Chondrocyte (in vitro differentiated cells): ENCODE measurements at places on chromosomes 13 and 19. TPM values are rescaled to one million over a fixed set of nuclear protein-coding genes. Genes with fewer than 3 reads are reported as not detected.
A peak's percentile ranks its signal among the peaks of the same experiment; 100 is the strongest.

DNA sequence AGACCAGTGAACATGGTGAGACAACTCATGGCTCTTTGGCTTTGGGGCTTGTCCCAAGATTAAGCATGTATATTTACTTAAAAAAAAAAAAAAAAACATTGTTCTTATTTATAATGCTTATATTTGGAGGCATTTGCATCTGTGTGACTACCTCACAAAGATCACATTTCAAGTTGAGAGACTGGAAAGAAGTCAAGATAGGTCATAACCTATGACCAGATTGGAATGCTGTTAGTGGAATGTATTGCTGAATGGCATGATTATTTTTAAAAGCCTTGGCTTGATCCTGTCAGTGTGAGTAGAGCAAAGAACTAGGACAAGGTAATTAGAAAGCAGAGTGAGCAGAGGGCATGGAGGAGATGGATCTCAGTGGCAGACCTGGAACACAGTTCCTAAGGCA, 214.6 kb downstream of the OXGR1 start:
- DNase-seq = no peak

DNA sequence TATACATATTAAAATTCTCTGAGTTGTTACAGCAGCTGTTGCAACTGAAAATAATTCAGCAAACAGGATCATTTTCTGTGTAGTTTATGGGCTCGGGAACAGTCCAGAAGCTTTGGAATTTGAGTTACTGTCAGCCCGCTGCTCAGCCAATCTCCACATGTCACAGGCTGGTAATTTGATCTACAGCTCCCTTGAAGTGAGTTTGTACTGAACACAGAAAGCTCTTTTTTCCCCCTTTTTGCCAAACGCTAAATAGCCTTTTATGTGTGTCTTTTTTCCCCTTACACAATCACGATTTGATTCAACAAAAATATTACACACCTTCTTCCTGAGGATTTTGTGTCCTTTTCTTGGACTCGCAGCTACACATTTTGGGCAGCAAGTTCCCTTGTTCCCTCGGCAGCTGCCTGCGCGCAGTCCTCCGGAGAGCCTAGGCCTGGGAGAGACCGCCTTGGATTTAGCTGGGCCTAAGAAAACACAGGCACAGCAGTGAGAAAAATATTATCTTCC, 371.4 kb downstream of the KCNRG start:
- DNase-seq = no peak

DNA sequence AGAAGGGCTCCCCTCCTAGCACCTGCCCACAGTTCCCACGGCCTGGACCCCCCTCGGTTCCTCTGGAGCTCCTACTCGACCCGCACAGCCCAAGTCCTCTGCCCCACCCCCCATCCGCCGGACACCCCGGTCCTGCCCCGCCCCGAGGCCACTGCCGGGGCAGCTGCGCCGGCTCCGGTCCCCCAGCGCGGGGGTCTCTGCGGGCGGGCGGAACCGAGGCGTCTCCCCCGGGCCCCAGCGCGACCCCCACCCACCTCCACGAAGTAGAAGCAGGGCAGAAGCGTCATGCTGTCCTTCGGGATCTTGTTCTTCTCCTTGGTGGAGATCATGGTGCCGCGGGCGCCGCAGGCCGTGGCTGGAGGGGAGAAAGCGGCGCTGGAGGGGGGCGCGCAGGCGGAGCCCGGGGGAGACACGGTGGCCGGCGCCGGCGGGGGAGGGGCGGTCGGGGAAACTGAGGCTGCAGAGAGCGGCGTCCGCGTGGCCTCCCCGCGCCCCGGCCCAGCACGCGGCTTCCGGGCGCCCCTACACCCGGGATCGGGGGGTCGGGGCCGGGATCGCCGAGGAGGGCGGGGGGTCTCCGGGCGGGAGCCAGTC, 427 bp downstream of the PLPPR3 start:
- DNase-seq = peak; percentile 88

DNA sequence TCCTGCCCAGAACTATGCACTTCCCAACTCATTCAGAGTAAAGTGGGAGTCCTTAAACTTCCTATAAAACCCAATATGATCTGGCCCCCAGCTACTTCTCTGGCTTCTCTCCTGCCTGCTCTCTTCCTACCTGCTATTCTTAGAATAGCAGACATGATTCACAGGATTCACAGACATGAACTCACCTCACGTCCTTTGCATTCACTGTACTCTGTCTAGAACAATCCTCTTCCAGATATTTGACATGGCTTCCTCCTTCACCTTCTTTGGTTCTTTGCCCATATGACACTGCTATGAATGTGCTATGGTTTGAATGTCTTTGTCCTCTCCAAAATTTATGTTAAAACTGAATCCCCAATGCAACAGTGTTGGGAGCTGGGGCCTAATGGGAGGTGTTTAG, 154.9 kb downstream of the UGGT2 start:
- DNase-seq = no peak

DNA sequence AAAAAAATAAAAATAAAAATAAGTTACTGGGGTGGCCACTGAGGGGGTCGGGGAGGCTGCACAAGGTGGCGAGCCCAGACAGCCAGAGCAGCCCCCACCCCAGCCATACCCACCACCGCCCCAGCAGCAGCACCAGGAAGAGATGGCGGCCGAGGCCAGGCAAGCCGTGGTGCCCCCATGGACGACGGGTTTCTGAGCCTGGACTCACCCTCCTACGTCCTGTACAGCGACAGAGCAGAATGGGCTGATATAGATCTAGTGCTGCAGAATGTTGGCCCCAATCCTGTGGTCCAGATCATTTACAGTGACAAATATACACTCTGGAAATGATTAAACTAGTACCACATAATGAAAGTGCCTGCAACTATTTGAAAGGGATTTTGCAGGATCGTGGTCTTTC, 71.6 kb upstream of the ZDHHC20 start:
- DNase-seq = no peak

DNA sequence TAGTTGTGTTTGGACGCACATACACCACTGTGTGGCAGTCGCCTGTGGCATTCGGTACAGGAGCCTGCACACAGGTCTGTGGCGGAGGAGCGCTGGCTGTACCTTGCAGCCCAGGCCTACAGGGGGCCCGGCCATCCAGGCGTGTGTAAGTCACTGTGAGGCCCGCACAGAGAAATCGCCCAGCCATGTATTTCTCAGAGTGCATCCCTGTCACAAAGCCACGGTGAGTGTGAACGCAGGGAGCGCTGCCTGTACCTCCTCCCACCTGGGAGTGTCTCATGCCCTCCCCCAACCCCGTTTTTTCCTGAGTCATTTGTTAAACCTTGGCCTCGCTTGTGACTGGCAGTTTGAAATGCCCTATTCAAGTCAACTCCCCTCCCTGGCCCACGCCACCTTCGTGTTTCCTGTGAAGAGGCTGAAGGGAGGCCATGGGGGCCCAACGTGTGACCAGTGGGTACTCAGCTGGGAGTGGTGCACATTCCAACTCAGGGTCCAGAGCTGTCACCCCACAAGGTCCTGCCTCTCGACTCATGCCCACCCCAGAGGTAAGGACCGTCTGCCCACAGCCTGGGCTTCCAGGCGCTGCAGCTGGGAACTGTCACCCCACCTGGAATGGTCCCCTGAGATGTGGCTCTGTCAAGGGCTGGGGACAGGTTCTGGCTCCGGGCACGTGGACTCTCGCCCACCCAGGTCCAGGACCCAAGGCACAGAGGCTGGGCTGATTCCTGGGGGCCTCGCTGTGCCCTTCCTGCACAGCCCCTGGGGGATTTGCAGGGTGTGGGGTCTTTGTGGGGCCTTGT, 11.6 kb upstream of the RASA3 start:
- DNase-seq = peak; percentile 85

- no peak for DNase-seq
Measured at GRCh38 chr13:46893798-46894560, 2.9 kb downstream of the HTR2A start.

GRCh38 chr19:43767316-43767715, 12.6 kb upstream of the SMG9 start:
- DNase-seq = peak; percentile 56

- no peak for DNase-seq
Measured at GRCh38 chr13:99103536-99103935, 97.1 kb upstream of the UBAC2 start.

- DNase-seq = no peak
Measured at GRCh38 chr19:48473161-48473966, 4.2 kb downstream of the CYTH2 start.

GRCh38 chr13:106132216-106132615, 403.2 kb downstream of the EFNB2 start:
- DNase-seq = no peak

GRCh38 chr13:111037927-111038326, 77.2 kb upstream of the ARHGEF7 start:
- no peak for DNase-seq

- DNase-seq = no peak
Measured at GRCh38 chr19:19552798-19553197, 14.7 kb downstream of the CILP2 start.

GRCh38 chr19:55468054-55468393, 3.5 kb upstream of the C19orf85 start:
- no peak for DNase-seq

GRCh38 chr13:45333977-45334922, 6.7 kb downstream of the TPT1 start:
- no peak for DNase-seq

DNA sequence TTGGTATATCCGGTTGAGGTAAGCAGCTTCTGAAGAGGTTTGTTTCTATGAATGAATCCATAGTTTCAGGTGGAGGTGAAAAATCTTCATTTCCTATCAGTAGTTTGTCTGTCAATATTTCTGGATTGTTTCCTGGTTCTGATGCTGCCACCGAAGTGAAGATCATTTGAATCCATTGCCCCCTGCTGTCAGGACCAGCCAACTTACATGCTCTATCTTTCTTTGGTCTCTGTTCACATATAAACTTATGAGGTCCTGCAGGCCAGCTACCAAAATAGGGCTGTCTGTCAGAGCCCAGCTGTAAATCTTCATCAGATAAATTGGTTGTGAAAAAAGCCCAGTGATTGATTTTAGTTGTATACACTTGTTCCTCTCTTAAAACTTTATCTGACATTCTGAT, 15.2 kb upstream of the N4BP2L1 start:
- no peak for DNase-seq

DNA sequence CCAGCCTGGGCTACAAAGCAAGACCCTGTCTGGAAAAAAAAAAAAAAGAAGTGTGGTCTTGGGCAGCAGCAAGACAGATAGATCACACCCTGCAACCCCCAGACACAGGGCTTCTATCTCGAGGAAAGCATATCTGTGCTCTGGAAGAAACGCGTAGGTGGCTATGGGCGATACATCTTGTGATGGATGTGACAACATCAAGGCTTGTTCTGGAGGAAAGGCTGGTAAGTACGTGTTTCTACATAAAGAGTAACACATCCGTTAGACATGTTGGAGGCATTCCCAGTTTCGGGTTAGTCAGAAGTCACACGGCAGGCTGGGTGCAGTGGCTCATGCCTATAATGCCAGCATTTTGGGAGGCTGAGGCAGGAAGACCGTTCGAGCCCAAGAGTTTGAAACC, 6.6 kb upstream of the DHDH start:
- no peak for DNase-seq

- DNase-seq = no peak
Measured at GRCh38 chr19:10782795-10783194, 53.2 kb downstream of the TMED1 start.

DNA sequence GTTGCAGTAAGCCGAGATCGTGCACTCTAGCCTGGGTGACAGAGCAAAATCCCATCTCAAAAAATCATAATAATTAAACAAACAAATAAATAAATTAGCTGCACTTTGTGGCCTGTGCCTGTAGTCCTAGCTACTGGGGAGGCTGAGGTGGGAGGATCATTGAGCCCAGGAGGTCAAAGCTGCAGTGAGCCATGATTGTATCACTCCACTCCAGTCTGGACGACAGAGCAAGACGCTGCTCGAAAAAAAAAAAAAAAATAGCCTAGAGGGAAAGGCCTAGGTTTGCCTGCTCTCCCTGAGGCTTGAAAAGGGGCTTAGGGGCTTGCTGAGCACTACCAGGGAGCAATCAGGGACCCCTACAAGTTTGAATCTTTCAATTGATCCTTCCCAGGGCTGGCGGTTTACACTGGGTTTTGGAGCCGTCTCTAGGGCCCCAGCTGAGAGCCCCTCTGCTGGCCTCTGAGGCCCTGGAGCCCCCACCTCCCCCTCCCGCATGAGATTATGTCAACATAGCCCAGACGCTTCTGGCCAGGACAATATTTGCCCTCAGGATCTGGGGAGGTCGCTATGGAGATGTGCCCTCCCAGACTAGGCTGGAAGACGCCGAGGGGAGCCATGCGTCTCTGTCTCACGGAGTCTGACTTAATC, 10.4 kb upstream of the GIPR start:
- DNase-seq = no peak

DNA sequence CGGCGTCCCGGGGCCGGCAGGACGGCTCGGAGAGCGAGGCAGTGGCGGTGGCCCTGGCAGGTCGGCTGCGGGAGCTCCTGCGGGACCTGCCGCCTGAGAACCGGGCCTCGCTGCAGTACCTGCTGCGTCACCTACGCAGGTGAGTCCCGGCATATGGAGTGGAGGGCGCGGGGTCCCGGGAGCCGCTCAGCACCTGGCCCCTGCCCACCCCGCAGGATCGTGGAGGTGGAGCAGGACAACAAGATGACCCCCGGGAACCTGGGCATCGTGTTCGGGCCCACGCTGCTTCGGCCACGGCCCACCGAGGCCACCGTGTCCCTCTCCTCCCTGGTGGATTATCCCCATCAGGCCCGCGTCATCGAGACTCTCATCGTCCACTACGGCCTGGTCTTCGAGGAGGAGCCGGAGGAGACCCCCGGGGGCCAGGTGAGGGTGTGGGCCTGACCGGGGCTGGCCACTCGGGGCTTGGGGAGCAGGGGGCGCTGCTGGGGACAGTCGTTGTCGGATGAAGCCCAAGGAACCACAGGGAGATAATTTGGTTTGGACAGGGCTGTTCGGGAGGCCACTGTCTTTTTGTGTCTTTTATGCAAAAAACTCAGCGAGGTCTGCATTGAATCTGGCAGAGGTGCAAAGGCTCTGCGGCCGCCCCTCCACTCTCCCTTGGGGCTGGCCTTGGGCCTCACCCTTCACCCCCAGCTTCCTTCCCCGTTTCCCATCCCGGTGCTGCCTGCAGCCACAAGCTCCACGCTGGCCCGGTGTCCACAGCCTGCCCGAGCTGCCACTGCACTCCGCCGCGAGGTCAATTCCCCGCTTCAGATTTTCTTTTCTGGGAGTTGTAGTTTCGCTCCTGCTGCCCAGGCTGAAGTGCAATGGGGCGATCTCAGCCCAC, 12.0 kb downstream of the POLR2E start:
- no peak for DNase-seq

GRCh38 chr19:7554990-7555864, 19.7 kb downstream of the PNPLA6 start:
- no peak for DNase-seq

Gene SMAD9
- total RNA-seq = 8.4 to 9.5 TPM (median 8.9 TPM) in 3 replicates

Gene ZNF90
- 2.3 to 5.1 TPM (median 2.4 TPM) in 3 replicates for total RNA-seq

Gene NLRP11
- total RNA-seq = not detected in 3 replicates

Gene NXNL1
- not detected in 3 replicates for total RNA-seq

Gene KLF1
- not detected in 3 replicates for total RNA-seq

Gene KIR2DL3
- total RNA-seq = not detected in 3 replicates
